CD4-positive, alpha-beta memory T cell (primary cell): ENCODE measurements at places on chromosomes 3 and 15.
A peak's percentile ranks its signal among the peaks of the same experiment; 100 is the strongest.

DNA sequence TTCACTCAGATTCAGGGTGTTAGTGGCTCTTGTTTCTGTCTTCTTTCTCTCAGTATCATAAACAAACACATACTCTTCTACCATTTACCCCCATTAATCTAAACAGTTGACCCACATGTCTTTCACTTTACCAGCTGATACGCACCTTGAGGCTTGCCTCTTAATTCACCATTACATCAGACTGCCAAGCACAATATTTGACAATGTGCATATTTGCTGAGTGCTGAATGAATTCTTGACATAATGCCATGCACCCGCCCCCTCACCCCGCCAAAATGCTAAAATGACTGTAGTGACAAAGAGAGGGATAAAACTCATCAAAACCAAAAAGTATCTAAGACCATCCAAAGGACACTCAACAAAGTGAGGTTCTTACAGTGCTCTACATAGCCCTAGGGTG, 57.4 kb downstream of the NGLY1 start:
- DNase-seq = no peak

- no peak for DNase-seq
Observed at GRCh38 chr15:99857836-99858235, 124.6 kb upstream of the LYSMD4 start.

DNA sequence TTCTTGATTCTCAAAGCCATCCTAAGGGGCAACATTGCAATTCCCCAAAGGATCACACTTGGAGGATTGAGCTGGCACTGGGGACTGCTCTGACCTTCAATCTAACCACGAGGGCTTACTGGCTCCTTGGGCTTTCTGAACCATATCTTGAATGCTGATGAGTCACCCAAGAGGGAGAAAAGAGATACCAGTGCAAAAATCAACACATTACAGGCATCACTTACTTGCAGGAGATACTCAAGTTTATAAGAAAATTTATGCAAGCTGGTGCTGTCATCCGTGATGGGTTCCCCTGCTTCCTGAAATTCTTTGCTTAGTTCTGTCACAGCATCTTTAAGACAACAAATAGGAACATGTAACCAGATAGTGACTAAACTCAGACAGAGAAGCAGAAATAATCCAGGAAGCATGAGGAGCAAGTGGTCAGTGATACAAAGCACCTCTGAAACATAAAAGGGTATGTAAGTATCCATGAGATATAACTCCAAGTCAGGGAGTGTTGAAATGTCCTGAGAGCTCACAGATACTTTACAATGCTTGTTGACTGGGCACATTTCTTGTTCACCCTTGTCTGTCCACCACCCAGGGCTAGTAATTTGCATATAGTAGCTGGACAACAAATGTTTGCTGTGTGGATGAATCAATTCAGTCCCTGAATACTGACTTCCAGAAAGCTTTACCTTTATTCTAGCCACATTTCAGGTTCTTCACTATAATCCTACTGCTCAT, 14.1 kb downstream of the FYCO1 start:
- no peak for DNase-seq

DNA sequence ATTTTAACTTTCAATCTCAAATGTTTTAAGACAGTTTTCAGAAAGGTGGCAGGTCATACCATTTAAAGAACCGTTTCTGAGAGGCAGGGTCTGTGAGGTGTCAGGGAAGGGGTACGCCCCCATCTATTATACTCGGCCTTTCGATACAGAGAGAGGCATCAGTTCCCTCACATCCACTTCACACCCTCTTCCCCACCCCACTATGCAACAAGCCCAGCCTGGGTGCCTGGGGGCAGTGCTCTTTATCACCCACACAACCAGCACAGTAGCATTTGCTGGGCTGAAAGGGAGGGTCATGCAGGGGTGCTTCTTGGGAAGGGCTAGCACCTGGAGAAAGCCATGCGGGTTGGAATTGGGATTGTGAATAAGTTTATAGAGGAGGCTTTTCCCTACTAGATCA, 56.0 kb upstream of the KCNMB2 start:
- DNase-seq = no peak

DNA sequence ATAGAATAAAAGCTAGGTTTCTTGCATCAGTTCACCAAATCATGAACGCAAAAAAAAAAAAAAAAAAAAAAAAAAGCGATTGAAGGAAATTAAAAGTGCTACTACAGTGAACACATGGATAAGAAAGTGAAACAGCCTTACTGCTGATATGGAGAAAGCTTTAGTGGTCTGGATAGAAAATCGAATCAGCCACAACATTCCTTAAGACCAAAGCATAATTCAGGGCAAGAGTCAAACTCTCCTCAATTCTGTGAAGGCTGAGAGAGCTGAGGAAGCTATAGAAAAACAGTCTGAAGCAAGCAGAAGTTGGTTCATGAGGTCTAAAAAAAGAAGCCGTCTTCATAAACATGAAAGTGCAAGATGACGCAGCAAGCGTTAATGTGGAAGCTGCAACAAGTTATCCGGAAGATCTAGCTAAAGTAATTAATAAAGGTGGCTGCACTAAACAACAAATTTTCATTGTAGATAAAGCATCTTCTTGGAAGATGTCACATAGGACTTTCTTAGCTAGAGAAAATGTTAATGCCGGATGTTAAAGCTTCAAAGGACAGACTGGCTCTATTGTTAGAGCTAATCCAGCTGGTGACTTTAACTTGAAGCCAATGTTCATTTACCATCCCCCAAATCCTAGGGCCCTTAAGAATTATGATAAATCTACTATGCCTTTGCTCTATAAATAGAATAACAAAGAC, 19.2 kb downstream of the P3H2 start:
- DNase-seq = no peak

GRCh38 chr15:75307778-75308390, 25.2 kb downstream of the GOLGA6D start:
- DNase-seq = no peak

GRCh38 chr3:16846373-16847080, 38.2 kb upstream of the PLCL2 start:
- DNase-seq = no peak

DNA sequence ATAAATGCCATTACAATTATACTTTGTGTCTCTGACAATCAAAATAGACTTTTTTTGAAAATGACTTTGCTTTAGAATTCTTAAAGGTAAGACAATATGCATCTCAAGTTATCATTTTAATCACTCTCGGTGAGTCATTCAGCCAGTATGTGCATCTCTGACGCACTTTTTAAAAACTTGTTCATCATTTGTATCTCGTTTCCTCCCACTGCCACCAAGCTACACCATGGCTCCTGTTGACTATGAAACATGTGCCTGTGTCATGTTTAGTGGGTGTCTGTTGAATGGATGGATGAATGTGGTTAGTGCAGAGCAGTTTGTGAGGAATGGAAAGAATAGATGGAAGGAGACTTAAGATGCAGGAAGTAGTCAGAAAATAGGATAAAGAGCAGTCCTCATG, 68.6 kb downstream of the ARPP21 start:
- DNase-seq = no peak

DNA sequence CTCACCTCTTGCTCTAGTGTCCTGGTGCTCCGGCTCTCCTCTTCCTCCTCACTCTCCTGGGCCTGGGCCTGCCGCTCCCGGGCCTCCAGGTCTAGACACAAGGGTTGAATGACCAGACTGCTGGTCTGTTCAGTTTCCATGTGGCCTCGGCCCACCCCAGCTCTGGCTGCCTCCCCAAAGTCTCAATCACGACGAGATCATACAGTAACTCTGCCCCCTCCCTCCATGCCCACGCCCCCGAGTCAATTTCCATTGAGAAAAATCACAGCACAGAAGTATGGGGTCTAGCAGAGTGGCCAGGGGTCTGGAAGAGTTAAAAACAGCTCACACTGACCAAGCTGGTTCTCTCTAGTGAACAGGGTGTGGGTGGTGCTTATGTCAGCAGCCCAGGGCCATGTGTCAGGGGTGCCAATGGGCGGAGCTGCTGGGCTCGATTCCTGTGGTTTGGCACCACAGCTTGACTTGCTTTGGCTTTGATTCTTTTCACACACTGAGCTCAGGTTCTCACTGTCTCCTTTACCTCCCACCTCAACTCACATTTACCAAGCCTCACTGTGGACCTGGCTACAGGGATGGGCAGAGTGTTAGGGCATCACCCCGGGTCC, 6.9 kb downstream of the C15orf62 start:
- no peak for DNase-seq

- no peak for DNase-seq
Observed at GRCh38 chr3:103767635-103768034, 1332.8 kb downstream of the ZPLD1 start.

DNA sequence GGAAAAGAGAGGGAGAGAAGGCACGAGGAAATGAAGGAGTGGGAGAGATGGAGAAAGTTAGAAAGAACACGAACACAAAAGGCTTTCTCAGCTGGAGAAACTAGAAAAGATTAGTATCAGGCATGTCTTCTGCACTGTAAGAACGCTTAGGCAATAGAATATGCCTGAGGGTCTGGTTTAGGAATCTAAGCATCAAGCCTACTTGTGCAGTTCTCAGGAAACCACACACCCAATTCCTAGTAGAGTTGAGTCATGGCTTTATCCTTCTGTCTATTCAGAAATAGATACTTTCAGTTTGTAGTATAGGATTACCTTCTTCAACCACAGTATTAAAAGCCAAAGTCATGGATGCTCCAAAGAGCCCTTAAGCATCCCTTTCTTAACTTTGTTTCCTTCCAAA, 969.4 kb downstream of the NTRK3 start:
- DNase-seq = no peak

DNA sequence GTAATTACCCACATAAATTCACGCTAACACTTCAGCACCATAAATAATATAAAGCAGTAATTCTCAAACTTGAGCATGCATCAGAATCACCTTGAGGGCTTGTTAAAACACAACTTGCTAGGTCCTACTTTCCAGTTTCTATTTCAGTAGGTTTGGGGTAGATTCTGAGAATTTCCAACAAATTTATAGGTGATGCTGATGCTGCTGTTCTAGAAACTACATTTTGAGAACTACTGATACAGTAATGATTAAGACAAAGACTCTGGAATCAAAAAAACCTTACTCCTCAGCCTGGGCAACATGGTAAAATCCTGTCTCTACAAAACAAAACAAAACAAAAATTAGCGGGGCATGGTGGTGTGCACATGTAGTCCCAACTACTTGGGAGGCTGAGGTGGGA, 18.8 kb downstream of the TMEM39A start:
- DNase-seq = no peak

GRCh38 chr15:31082771-31083369, 18.7 kb downstream of the TRPM1 start:
- DNase-seq = no peak

DNA sequence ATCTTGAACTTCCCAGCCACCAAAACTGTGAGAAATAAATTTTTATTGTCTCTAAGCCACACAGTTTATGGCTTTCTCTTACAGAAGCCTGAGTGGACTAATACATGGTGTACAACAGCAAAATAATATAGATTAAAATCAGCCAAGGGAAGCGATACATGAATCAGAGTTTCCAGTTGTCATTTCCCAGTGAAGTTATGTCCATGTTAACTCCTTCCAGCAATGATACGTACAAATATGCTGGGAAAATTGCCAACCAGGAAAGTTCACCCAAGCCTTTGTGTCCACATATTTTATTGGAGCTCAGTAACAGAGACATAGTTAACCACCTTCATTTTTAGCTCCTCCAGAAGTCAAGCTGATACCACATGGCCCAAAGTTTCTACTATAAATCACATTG, 280.9 kb upstream of the KCNMB2 start:
- no peak for DNase-seq

GRCh38 chr3:27357665-27358258, 11.4 kb downstream of the NEK10 start:
- peak; percentile 53 for DNase-seq

GRCh38 chr3:52752045-52752660, 18.6 kb downstream of the NEK4 start:
- no peak for DNase-seq

DNA sequence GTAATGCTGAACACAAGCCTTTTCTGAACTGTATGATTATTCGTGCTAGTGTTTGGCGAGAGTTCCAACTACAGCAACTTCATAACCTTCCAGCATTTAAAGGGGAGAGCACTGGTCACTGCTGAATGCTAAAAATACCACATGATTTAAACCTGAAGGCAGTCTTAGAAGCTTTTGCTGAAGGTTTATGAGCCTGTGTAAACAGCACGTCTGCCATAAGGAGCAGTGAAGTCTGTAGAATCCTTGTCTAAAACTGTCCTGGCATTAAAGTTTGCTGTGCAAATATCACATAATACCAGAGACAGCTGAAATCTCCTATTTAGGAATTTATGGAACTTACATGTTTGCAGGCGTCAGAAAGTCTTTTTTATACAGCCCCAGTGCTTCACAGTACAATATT, 5.9 kb downstream of the SATB1 start:
- no peak for DNase-seq
